Muscle of back (tissue), 13 donors: ENCODE measurements at places on chromosomes 12 and 14. TPM values are rescaled to one million over a fixed set of nuclear protein-coding genes. Genes with fewer than 3 reads are reported as not detected.

ITFG2 gene
- polyA plus RNA-seq: 25.8 TPM

HOXC12 gene
- not detected for polyA plus RNA-seq

RPGRIP1 gene
- 0.94 TPM for polyA plus RNA-seq

DNA sequence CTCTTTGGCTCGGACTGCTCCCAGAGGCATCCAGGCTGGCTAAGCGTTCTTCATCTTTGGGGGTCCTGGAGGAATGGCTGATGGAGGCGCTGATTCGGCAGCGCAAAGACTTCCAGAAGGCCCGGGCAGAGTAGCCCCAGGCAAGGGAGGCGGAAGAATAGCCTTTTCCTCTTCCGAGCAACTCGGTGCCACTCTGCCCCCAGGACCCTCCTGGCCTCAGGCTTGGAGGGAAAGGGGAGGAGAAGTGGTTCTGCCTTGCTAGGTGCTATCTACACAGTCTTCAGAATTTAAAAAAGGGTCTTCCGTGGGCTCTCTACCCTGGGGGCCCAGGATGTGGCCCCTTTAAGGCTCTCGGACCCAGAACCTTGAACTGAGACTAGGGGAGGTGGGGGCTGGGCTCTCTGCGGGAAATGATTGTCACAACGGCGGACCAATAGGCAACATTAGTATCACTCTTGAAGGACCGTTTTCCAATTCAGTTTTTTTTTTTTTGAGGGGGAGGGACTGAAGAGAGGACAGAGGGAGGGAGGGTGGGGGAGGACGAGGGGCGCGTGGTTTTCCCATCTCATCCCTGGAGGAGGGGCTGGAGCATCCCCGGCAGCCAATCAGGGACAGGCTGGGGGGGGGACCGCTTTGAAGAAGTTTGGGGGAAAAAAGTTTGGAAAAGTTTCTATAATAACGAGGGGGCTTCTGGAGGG is at the start of gene NFATC4:
NFATC4 (plus strand) TSS at position 671 of the 698 bp plus-strand sequence. CDS start 157 bp downstream, outside the sequence.
- peak; percentile 93 for DNase-seq

DNA sequence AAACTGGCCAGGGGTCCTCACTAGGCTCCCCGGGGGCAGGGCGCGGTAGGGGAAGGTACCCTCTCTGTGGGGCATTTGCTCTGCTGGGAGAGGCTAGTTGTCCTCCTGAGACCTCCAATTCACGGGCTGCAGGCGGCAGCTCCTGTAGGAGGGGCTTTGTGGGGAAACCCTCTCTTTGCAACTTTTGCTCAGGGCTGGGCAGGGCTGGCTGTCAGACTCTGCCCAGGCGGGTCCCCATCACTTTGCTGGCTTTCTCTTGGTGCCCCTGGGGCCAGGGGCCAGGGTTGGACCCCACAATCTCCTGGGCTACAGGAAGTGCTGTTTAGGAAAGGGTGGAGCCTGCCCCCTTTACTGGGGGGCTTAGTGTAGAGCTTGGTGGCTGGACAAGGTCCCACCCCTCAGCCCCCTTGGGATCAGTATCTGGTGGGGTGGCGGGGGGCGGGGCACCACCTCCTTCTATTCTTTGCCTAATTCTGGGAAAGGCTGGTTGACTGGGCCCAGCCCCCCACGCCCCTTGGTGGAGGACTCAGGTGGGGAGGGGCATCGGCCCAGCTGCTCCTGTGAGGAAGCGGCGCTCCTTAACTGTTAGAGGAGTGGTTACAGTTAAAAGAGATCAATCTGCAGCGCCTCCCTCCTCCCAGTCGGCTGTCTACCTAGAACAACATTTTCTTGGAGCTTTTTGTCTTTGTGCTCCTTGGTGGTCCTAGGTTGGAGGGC is 918.7 kb downstream of the AACS start:
- peak; percentile 2 for DNase-seq

- no peak for DNase-seq
These were observed 39.2 kb upstream of the DYNC1H1 start for GRCh38 chr14:101925152-101925551.
